HAP-1 (cell line): ENCODE measurements at places on chromosomes 2 and 18.
A peak's percentile ranks its signal among the peaks of the same experiment; 100 is the strongest.

DNA sequence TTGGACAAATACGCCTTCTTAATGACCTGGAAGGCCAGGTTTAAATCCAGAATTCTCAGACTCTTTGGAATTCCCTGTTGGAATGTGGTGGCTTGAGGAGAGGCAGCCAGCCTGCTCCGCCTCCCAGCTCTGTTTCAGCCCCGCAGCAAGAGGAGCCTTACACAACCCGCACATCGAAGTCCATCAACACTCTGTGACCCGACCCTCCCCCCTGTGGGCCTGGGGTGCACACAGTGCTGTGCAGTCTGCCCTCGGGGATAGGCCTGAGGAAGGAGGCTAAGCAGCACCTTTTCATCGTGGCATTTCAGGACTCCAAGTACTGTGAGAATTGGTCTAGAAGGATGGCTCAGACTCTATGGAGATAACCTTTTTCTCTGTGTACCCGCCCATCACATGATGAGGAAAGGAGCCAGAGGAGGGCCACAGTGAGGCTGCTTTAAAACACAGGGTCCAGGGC, 73.7 kb downstream of the GREB1L start:
- DNase-seq, result no peak

- no peak for DNase-seq
Measured at GRCh38 chr2:24080701-24081100, 3.9 kb downstream of the TP53I3 start.

GRCh38 chr18:55390898-55391297, 197.1 kb downstream of the TCF4 start:
- DNase-seq, result no peak

GRCh38 chr2:10913501-10914271, 2.0 kb downstream of the KCNF1 start:
- DNase-seq, result no peak

DNA sequence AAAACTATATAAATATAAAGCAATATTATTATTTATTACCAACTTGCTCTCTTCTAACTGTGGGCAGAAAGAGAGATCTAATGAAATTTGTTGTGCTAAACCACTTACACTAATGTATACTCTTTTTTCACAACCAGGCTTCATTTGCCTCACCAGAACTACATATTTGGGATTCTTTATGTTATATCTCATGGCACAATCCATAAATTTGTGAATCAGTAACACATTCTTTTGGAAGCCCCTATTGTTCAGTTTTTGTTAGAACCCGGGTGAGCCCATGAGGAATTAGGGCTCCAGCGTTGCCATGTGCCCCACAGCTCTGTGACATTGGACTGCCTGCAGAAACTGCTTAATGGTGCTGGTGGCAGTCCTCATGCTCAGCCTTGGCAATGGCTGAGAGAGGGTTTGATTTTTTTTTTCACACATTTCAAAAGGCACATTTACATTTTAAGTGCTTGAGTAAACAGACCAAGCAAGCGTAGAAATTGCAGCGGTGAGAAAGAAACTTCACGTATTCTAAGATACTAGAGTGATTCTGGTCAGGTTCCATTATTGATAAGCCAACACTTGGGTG, 15.3 kb downstream of the VIT start:
- DNase-seq, result no peak

DNA sequence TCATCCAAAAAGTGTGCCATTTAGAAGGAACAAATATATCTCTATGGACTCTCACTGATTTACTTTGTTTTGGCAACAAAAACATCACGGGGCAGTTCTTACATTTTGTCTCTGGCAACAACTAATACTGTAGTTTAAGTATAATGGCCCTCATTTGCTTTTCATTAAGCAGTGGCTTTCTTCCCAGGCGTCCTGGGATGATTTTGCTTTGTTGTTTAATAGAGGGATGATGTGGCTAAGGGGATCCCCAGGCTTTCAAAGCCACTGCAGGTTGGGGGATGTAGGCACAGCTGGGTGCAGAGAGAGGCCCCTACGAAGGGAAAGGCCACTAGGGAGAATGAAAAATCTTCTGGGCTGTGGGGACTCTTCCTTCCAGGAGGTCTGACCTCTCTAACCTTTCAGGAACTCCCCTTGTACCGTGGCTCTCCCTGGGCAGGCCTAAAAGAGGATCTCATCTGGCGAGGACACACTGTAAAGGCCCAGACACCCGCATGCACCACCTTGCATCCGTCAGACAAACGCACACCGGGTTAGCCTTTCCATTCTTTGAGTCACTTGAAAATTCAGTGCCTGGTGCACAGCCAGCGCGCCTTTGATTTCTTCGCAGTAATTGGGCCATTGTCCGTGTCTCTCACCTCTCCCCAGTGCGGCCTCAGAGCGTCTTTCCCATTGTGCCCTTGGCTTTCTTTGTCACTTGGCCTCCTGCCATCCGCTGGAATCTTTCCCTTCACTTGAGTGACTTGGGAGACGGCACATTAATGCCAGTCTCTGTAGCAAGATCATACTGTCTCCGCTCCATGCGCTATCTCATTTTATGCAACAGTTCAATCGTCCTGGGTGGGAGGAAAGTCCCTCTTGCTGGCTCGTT, 40.3 kb upstream of the AFF3 start:
- DNase-seq, result no peak

DNA sequence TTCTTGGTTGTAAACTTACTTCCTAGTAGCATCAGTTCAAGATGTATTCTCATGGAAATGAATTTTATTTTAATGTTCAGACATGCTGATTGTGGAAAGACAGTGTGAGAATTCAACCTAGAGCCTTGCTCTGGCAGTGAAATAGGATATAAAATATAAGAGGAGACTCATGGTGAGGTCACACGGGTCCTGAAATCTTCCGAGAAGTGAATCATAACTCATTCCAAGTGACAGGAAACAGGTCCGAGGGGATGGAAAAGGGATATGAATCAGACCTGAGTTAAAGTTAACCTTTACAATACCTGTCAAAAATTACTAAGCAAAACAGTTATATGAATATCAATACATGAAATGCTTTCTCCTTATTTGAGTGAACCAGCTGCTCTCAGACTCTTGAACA, 185.2 kb upstream of the LRRTM1 start:
- DNase-seq, result no peak

DNA sequence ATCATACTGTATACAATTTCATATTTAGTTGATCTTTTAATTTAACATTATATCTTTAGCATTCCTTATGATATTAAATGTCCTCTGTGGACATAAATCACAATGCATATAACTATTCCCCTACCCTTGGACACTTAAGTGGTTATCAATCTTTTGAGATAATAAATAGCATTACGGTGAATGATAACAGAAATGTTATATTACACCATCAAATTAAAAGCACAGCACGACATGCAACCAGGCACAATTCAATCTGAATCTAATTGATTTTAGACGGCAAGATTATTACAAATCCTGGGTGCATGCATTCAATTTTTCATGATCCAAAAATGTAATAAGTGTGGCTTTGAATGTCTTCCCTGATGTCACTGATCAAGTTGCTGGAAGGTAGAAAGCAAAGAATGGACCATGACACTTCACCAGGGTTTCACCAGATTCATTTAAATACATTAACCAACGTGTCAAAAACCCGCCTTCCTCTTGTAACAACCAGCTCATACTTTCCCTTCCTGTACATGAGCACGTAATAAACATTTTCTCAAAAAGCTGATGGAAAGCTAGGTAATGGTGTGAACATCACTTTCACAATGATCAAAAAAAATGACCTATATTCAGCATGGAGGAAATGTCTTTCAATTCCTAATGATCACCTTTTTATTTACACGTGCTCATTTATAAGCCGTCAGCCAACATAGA, 513.7 kb upstream of the ID2 start:
- no peak for DNase-seq

DNA sequence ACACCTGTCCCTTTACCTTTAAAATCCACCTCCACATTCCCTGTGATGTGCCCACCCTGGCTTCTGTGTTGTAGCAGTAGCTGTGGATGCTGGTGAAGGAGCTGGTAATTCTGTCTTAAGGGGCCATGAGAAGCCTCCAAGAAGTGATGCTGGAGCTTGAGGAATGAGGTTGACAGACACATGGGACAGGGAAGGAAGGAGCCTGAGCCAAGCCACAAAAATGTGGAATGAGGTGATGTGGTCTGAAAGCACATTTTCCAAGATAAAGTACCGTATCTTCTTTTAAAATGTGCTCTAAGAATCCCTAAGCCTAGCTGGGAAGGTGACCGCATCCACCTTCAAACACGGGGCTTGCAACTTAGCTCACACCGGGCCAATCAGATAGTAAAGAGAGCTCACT, 31.2 kb downstream of the VWA3B start:
- DNase-seq, result no peak

DNA sequence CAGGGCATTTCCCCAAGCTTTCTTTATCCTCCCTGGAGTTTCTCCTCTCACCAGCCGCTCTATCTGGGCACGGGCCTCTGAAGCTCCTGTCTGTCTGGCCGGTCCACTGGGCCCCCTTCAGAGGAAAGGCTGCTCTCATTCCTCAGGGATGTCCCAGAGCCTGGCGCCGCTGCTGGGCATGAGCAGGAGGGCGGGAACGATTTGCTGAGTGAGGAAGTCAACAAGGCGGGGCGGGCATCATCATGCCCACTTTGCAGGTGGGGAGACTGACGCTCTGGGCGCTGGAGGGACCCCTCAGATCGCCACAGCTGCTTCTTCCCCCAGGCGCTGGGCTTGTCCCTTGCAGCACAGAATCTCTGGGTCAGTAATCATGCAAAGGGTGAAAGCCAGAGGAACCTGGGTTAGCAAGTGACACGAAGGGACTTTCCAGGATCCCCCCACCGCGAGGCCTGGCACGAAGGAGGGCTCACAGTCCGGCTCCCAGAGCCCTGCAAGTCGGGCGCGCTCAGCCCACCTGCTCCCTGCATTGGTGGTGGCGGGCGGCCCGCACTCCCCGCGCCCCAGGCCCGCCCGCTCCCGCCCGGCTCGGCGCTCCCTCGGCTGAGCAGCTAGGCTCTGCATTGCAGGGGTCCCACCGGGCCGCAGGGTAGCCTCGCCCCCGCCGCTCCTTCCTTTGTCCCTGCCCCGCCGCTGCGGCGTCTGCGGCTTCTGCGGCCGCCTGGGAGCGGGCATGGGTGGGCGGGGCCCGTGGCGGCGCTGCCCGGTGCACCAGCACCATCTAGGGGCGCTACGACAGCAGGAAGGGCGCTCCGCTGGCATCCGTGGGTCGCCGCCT, 157.8 kb downstream of the CYRIA start:
- peak; percentile 71 for DNase-seq

GRCh38 chr2:26432859-26433258, 31.1 kb downstream of the DRC1 start:
- DNase-seq, result no peak

- no peak for DNase-seq
Measured at GRCh38 chr18:22452226-22452668, 34.5 kb upstream of the CTAGE1 start.

DNA sequence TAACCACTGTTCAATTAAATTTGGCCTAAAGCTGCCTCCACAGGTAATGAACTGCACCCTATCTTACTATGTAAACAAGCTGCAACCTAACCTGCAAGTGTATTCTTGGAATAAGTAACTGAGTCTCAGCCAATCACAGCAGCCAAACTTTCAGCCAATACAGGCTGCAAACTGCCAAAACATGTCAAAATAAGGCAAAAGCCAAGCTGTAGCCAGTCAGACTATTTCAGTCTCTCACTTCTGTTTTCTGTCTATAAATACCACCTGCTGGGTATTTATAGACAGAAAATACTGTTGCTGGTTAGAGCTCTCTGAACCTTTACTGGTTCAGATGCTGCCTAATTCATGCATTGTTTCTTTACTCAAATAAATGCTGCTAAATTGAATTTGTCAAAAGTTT, 14.3 kb downstream of the C2orf76 start:
- DNase-seq, result no peak

DNA sequence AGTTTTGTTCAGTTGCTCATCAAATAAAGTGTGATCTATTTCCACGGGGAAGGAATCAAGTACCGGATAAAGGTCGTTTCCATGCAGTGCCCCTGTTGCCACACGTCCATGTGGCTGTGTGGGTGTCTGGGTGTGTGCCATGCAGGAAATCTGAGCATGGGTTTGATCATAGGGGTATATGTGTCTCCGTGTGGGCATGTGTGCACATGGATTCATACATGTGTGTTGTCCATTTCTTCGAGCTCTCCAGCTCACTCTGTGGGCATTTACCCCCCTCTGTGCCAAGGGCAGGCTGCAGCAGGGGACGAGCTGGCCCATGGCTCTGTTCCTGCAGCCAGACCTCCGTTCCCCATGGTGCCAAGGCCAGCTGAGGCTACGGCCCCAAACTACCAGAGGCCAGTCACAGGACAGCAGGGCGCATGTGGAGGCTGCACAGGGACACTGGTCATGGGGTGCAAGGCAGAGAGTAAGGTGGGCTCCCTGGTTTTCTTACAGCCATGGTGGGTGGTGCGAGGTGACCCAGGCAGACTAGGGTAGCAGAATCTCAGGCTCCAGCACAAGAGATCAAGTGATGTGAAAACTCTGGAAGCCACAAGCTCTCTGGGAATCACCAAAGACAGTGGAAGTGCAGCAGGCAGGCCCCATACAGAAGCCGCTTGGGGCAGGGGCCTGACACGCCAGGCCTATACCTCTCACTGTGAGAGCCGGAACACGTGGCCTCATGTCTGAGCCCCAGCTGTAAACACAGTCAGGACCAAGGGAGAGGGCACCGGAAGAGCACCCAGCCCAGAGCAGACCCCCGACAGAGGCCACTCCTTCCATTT, 66.4 kb upstream of the RAB6C start:
- DNase-seq, result no peak

DNA sequence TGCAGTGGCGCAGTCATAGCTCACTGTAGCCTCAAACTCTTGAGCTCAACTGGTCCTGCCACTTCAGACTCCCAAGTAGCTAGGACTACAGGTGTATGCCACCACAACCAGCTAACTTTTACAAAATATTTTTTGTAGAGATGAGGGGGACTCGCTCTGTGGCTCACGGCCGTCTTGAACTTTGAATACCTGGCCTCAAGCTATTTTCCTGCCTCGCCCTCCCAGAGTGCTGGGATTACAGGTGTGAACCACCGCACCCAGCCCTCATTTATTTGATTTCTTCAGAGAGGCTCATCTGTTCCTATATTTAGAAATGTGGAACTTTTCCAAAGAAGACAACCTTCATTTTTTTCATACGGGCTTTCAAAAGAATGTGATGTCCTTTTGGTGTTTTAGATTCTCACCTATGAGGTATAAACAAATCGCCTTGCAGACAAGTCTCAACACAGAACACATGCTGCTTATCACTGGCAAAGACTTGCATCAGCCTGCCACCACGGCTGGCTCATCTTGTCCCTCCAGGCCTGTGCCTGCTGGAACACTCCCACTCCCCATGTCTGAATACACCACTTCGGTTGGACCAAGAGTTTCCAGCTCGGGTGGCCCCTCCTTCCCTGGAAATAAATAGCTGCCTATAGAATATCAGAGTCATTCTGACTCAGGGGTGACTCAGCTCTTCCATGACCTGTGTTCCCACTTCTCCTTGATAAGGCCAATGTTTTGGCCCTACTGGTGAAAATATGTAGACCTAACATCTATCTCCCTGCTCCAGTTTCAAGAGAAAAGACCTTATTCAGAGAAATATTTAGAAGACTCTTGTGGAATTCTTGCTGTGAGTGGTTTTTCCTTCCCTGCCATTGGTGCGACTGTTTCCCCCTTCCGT, 202.6 kb downstream of the TGIF1 start:
- DNase-seq, result no peak
